ENCODE measurements at places on chromosomes 3 and 15.

DNA sequence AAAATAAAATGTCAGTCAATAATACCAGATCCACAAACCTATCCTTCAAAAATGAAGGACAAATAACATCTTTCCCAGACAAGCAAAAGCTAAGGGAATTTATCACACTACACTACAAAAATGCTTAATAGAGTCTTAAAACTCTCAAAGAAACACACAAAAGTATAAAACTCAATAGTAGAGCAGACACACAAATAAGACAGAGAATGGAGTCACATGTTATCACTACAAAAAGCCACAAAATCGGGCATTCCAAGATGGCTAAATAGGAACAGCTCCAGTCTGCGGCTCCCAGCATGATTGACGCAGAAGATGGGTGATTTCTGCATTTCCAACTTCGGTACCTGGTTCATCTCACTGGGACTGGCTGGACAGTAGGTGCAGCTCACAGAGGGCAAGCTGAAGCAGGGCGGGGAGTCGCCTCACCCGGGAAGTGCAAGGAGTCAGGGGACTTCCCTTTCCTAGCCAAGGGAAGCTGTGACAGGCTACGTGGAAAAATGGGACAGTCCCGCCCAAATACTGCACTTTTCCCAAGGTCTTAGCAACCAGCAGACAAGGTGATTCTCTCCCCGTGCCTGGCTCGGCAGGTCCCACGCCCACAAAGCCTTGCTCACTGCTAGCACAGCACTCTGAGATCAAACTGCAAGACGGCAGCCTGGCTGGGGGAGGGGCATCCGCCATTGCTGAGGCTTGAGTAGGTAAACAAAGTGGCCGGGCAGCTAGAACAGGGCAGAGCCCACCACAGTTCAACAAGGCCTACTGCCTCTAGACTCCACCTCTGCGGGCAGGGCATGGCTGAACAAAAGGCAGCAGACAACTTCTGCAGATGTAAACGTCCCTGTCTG lies 46.3 kb downstream of the SENP7 start:
- no peak for DNase-seq

DNA sequence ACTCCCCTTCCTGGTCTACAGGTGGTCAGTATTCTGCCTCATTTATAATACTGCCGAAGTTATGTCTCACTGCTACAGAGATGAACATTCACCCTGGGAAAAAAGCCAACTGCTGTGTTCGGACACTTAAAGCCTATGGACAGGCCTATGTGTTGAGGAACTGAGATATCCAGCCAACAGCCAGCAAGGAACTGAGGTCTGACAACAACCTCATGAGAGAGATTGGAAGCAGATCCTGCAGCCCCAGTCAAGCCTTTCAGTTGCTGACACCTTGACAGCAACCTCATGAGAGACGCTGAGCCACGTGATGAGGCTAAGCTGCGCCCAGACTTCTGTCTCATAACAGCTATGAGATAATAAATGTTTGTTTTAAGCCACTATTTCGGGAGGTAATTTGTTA lies 18.2 kb upstream of the FHIT start:
- no peak for DNase-seq

- DNase-seq = no peak
These were observed 34.9 kb downstream of the CHAC1 start for GRCh38 chr15:40988156-40988555.

GRCh38 chr3:100525753-100526612 lies 33.6 kb downstream of the TMEM45A start:
- no peak for DNase-seq

GRCh38 chr15:63066272-63066671 lies 23.7 kb downstream of the TPM1 start:
- no peak for DNase-seq

DNA sequence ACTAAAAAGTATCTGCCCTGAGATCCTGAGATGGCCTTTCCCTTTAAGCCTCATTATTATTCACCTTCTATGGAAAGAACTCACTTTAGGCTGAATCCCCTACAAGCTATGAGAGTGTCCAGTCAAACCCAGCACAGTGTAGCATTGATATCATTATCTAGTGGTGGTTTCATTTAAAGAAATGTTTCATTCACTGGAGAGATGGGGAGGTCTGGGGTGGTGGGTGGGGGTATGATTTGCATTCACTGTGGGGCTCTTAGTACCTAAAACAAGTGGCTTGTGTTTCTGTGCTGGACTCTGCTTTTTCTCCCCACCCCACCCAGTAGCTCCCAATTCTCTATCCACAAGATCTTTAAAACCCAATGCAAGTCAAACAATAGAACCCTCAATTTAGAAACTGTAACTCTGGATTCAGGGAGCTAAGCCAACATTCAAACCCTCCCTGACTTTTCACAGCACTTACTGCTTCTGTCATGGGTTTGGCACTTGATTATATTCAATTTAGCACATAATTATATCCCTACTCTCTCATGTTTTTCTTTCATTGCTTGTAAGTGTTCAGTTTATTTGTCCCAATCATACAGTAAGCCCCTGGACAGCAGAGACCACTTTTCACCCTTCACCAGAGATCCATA lies 310.5 kb upstream of the THBS1 start:
- no peak for DNase-seq

GRCh38 chr3:197327701-197328100 lies 29.3 kb upstream of the DLG1 start:
- no peak for DNase-seq

DNA sequence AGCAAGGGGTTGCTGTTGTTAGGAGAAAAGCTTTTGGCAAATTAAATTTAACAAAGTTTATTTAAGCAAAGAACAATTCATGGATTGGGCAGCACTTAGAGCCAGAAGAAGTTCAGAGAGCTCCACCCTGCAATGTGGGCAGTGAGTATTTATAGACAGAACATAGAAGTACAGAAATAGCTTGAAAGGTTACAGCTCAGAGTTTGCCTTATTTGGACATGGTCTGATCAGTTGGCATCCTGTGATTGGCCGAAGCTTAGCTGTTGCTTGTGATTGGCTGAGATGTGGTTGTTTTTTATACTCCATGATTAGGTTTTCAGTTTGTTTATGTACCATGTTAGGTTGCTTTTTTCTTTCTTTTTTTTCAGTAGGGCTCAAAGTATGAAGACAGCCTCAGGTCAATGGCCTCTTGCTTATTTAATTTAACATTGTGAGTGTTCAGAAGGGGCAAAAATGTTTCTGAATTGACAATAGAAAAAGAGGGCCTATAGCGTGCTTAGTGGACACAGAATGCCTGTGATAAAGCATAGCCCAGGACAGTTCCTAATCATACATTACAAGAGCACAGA lies 293.8 kb downstream of the IGSF11 start:
- DNase-seq = no peak

- DNase-seq = no peak
These were observed 6.1 kb upstream of the JMJD7 start for GRCh38 chr15:41821831-41822230.

GRCh38 chr3:176615826-176616225 lies 581.5 kb downstream of the TBL1XR1 start:
- no peak for DNase-seq

DNA sequence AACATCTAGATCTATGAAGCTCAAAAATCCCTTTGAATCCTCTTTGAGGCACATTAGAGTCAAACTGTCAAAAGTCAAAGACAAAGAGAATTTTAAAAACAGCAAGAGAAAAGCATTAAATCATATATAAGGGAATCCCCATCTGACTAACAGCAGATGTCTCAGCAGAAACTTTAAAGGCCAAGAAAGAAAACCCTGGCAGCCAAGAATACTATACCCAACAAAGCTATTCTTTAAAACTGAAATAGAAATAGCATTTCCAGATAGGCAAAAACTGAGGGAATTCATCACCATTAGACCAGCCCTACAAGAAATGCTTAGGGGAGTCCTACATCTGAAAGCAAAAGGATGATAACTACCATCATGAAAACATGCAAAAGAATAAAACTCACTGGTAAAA lies 211.2 kb upstream of the PDZRN3 start:
- no peak for DNase-seq

GRCh38 chr3:16299746-16300145 lies 34.7 kb downstream of the OXNAD1 start:
- DNase-seq = no peak

All from stimulated activated CD4-positive, alpha-beta T cell treated with anti-CD3 and anti-CD28 coated beads, Interleukin-4, amount 100 ng/mL, for 4 hours (primary cell).